Endothelial cell (in vitro differentiated cells): ENCODE measurements at places on chromosomes 11 and 22. TPM values are rescaled to one million over a fixed set of nuclear protein-coding genes. Genes with fewer than 3 reads are reported as not detected.

DNA sequence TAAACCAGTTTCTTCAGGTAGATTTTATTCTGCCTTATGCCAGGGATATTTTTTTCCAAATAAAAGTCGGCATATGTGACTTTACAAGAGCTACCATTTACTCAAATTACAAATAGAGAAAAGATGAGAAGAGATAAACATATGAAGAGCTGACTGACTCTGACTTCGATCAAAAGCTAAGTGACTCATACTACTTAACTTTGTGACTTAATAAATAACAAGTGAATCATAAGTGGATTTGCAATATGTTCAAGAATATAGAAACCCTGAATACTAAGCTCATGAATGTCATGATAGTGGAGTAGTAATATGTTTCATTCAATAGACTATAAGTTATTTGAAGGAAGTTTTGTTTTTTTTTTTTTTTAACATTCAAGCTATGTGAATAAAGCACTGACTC lies 130.5 kb upstream of the ANO3 start:
- no peak overlapping the region for H3K4me3 ChIP-seq
- no peak for DNase-seq
- no peak overlapping the region for H3K27ac ChIP-seq
- no peaks in the 10 kb centered on the region for H3K27me3 ChIP-seq
- H3K4me1 ChIP-seq, result no peaks in the 10 kb centered on the region

GRCh38 chr11:110519796-110520195 lies 90.0 kb downstream of the FDX1 start:
- no peaks in the 10 kb centered on the region for H3K36me3 ChIP-seq
- no peaks in the 10 kb centered on the region for H3K4me1 ChIP-seq
- H3K4me3 ChIP-seq, result no peak overlapping the region
- peaks cover 5% of the 10 kb centered on the region for H3K27me3 ChIP-seq
- DNase-seq, result no peak
- no peak overlapping the region for H3K27ac ChIP-seq

DNA sequence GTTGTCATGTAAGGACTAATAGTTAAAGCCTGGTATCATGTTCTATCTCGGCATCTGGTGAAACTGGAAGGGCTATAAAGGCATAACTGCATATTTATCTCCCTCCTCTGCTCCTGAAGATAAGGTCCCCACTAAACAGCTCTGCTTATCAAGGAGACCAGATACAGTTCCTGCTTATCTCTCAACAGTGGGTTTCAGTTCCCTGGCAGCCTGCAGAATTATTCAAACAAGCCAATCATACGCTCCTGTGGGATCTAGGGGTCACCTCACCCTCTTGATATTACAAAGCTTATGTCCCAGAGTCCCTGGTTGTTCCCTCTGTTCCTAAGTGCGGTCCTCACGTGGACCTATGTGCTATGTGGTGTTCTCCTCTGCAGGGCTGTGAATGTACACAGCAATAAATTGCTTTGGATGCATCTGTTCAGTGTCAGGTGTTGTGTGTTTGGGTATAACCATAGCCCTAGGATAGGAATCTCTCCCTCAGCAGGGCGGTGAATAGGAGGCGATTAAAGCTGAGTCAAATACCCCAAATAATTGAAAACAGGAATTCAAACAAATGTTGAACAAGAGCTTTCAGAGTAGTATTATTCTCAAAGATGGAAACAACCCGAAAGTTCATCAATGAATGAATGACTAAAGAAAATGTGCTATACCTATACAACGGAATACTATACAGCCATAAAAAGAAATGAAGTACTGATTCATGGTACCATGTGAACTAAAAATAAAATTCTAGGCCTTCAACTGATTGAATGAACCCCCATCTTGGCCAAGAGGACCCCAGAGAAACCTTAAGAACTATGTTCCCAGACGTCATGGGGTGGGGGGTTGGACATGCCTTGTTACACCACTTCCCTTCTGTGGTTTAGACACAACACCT lies 3.1 kb upstream of the OOSP4A start:
- H3K36me3 ChIP-seq, result no peaks in the 10 kb centered on the region
- peak overlapping the region; percentile 21 for H3K27ac ChIP-seq
- H3K4me1 ChIP-seq, result peaks cover 18% of the 10 kb centered on the region
- no peak overlapping the region for H3K4me3 ChIP-seq
- DNase-seq, result no peak

MSANTD2 gene
- total RNA-seq, result 32.4 TPM

RPS3 gene
- total RNA-seq, result 3,784 TPM

DNA sequence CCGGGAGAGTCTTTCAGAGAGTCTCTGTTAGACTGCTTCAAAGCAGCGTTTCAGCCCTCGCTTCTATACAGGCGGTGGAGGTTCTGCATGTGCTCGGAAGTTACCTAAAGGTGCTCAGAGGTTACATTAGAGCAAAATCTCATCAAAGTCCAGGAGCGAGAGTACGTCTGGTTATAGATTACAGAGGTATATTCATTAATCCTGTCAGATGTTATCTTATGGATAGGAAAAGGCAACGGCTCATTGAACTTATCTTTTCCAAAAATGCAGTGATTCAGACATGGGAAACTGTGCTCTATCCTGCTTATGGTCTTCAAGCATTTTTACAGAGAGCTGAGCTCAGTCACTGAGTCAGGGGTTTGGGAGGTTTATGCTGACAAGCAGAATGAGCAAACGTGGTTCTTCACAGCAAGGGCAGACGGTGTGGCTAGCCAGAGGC lies 9.1 kb upstream of the ZBED5 start:
- H3K4me3 ChIP-seq, result no peak overlapping the region
- no peaks in the 10 kb centered on the region for H3K4me1 ChIP-seq
- DNase-seq, result no peak
- no peak overlapping the region for H3K27ac ChIP-seq
- H3K27me3 ChIP-seq, result no peaks in the 10 kb centered on the region

ATF4 gene
- 312 TPM for total RNA-seq

TRIM49 gene
- not detected for total RNA-seq

DNA sequence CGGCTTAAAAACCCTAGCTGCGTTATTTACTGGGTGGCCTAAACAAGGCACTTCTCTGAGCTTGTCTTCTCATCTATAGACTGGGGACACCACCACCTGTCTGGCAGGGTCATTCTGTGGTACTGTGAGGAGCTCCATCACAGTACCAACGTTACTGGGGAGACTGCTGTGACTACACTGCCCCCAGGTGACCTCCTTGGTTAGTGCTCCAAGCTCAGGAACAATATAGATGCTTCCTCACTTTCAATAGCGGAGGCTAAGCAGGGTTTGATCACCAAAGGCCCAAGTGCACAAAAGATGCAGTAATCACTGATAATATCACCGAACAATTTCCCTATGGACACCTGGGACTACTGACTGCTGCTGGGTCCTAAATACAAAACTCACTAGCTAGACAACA lies 18.8 kb downstream of the PRPF19 start:
- H3K27me3 ChIP-seq, result peaks cover 2% of the 10 kb centered on the region
- H3K4me1 ChIP-seq, result no peaks in the 10 kb centered on the region
- H3K36me3 ChIP-seq, result peaks cover 8% of the 10 kb centered on the region

WBP2NL gene
- total RNA-seq, result not detected

GRCh38 chr11:131906963-131907362 lies 536.5 kb downstream of the NTM start:
- H3K4me3 ChIP-seq, result no peak overlapping the region
- no peak overlapping the region for H3K27ac ChIP-seq
- H3K4me1 ChIP-seq, result peaks cover 21% of the 10 kb centered on the region

GRCh38 chr22:46902436-46902835 lies 140.0 kb downstream of the TBC1D22A start:
- peaks cover 10% of the 10 kb centered on the region for H3K4me1 ChIP-seq
- peaks cover 9% of the 10 kb centered on the region for H3K36me3 ChIP-seq
- H3K27ac ChIP-seq, result no peak overlapping the region
- H3K27me3 ChIP-seq, result peaks cover 5% of the 10 kb centered on the region

DNA sequence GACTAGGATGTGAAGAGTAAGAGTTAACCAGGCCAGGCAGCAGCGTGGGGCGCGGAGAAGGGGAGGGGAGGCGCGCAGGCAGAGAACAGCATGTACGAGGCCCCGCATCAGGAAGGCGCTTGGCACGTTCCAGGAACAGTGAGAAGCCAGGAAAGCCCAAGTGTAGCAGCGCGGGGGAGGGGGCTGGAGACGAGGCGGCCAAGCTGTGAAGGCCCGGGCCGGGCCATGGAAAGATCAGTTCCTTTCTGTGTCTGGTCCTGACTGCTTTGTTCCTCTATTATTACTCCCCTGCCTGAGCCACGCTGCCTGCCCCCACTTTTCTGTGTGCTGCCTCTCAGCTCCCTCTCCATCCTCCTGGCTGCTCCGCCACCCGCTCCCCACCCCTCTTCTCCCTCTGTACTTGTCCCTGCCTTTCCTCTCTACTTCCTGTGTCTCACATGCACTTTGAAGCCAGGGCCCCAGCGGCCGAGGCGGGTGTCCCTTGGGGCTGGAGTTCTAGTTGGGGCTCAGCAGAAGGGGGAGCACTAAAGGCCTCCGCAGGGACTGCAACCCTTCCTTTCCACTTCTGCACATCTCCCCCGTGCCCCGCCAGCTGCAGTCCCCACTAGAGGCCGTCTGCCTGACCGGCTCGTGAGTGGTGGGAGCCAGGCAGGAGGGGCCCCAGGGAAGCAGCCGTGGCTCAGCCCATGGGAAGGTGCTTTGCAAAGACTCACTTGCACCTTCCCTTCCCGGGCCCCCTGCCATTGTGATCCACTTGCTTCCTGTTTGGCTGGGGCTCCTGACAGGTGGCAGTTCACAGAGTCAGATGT lies 63.7 kb downstream of the PRDM11 start:
- peaks cover 23% of the 10 kb centered on the region for H3K36me3 ChIP-seq
- peaks cover 5% of the 10 kb centered on the region for H3K27me3 ChIP-seq
- H3K4me3 ChIP-seq, result no peak overlapping the region
- H3K27ac ChIP-seq, result peak overlapping the region; percentile 42
- peak; percentile 71 for DNase-seq

TRIM51 gene
- total RNA-seq, result not detected

DNA sequence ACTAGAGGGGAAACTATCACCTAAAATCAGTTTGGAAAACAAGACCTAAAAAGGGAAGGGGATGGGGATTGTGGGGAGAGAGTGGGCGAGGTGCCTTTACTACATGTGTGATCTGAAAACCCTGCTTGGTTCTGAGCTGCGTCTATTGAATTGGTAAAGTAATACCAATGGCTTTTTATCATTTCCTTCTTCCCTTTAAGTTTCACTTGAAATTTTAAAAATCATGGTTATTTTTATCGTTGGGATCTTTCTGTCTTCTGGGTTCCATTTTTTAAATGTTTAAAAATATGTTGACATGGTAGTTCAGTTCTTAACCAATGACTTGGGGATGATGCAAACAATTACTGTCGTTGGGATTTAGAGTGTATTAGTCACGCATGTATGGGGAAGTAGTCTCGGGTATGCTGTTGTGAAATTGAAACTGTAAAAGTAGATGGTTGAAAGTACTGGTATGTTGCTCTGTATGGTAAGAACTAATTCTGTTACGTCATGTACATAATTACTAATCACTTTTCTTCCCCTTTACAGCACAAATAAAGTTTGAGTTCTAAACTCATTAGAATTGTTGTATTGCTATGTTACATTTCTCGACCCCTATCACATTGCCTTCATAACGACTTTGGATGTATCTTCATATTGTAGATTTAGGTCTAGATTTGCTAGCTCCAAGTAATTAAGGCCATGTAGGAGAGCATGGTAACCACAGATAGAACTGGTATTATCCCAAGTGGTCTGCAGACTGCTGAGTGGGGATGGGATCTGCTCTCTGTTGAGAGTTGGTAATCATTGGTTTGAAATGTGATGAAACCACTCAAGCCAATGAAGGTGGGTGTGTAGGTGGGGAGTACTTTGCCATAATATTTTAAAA lies 3.6 kb downstream of the NEAT1 start:
- H3K4me3 ChIP-seq, result peak overlapping the region; percentile 52
- H3K27me3 ChIP-seq, result peaks cover 20% of the 10 kb centered on the region
- peaks cover 71% of the 10 kb centered on the region for H3K4me1 ChIP-seq
- no peak overlapping the region for H3K27ac ChIP-seq
- no peak for DNase-seq

DNA sequence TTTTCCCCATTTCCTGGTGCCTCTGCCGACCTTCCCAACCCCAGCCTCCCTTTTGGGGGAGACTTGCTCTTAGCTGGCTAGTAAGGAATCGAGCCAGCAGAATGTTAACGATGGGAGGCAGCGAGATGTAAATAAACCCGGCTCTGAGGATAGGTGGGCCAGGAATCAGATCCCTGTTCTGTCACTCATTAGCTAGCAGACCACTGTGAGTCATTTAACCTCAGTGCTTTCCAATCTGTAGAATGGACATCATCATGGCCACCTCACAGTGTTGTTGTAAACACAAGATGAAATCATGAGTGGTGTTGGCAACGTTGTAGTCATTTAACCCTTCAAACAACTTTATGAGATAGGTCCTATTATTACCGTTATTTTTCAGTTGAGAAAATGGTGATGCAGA lies 208.6 kb downstream of the KIRREL3 start:
- no peak overlapping the region for H3K4me3 ChIP-seq
- no peak for DNase-seq
- H3K36me3 ChIP-seq, result no peaks in the 10 kb centered on the region
- H3K27me3 ChIP-seq, result no peaks in the 10 kb centered on the region
- H3K4me1 ChIP-seq, result peaks cover 11% of the 10 kb centered on the region

GRCh38 chr22:20204806-20205205 lies 54.0 kb upstream of the CCDC188 start:
- H3K36me3 ChIP-seq, result no peaks in the 10 kb centered on the region
- no peak for DNase-seq
- peaks cover 15% of the 10 kb centered on the region for H3K4me1 ChIP-seq
- H3K4me3 ChIP-seq, result no peak overlapping the region
- H3K27ac ChIP-seq, result no peak overlapping the region

GRCh38 chr11:46159680-46160079 lies 38.4 kb upstream of the PHF21A start:
- H3K27me3 ChIP-seq, result no peaks in the 10 kb centered on the region
- DNase-seq, result no peak
- no peaks in the 10 kb centered on the region for H3K36me3 ChIP-seq
- H3K27ac ChIP-seq, result no peak overlapping the region

NRGN gene
- 17.0 TPM for total RNA-seq

KCNQ1OT1 gene
- total RNA-seq, result 1.2 TPM

DNA sequence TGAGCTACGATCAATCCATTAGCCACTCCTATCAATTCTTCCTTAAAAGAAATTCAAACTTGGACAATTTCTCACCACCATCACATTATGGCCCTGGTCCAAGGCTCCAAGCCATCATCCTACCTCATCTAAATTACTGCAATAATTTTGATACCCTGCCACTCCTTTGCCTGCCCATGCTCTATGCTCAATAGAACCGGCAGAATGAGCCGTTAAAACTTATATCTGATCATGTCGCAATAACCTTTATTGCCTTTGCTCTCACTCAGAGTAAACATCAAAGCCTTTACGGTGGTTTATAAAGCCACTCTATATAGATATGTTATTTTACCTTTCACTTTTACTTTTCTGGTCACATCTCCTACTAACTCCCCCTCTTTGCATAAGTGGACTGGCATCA lies 2392.1 kb upstream of the RAG2 start:
- H3K27me3 ChIP-seq, result no peaks in the 10 kb centered on the region
- H3K4me1 ChIP-seq, result no peaks in the 10 kb centered on the region
- peaks cover 3% of the 10 kb centered on the region for H3K36me3 ChIP-seq
- H3K27ac ChIP-seq, result no peak overlapping the region
- no peak for DNase-seq

DNA sequence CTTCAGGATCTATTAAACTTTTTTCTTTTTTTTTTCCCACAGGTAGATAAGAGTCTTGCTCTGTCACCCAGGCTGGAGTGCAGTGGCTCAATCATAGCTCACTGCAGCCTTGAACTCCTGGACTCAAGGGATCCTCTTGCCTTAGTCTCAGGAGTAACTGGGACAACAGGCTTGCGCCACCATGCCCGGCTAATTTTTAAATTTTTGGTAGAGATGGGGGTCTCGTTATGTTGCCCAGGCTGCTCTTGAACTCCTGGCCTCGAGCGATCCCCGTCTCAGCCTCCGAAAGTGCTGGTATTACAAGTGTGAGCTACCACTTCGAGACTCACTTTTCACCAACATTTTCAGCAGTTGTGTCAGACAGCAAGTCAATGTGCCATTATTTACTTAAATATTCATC lies 962 bp downstream of the SIRT3 start:
- H3K4me3 ChIP-seq, result peak overlapping the region; percentile 95
- no peak for DNase-seq
- H3K27me3 ChIP-seq, result peaks cover 9% of the 10 kb centered on the region
- peaks cover 11% of the 10 kb centered on the region for H3K4me1 ChIP-seq
- peaks cover 6% of the 10 kb centered on the region for H3K36me3 ChIP-seq
